ENCODE measurements at places on chromosomes 7 and 10. TPM values are rescaled to one million over a fixed set of nuclear protein-coding genes. Genes with fewer than 3 reads are reported as not detected.

The SPDYE1 gene
- polyA plus RNA-seq, result 3.1 TPM

The PALD1 gene
- 12.7 TPM for polyA plus RNA-seq

DNA sequence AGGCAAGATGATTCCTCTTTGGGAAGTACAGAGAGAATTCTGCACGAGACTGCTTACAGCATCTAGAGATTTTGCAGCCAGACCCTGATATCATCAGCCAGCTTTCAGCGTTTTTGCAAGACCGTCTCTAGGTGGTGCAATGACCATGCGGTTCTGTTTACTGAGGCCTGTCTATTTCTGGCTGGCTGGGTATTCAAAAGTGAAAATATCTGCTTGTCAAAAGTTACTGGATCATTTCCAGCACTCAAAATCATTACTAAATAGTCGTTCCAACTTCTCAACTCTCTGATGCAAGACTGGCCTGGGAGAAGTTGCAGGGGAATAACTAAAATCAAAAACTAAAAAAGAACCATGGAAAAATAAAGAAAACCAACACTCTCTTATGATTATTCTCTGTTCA is 240.1 kb downstream of the ELMO1 start:
- peak; percentile 56 for DNase-seq

DNA sequence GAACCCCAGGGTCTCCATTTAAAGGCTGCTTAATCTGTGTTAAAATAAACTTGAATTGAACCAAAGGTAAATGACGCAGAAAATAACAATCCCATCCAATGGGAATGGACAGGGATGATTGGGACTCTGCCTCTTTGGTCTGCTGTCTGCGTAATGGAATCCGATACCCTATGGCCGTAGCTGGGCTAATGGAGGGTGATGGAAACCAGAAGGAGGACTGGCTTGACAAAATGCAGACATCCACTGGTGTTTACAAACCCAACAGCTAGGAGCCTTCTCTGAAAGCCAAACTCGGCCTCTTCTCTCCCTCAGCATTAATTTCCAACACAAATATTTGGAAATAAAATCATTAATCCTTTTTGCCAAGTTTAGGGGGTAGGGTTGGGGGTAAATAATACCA is 162.2 kb upstream of the CHST15 start:
- DNase-seq, result no peak

DNA sequence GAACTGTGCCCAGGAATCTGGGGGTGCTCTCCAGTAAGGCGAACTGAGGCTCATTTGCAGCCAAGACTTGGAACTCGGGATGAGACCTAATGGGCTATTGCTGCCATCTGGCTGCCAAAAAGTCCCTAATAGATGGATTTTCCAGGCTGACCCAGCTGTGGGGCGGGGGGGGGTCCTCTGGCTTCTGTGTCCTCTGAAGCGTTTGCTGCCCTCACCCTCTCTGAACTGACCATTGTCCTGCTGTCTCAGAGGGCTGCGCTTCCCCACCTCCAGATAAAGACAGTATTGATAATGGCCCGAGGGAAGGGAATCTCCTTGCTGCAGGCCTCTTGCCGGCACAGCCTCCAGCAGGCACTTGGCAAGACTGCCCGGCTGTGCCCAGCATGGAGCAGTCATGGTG is 46.6 kb downstream of the CLEC2L start:
- no peak for DNase-seq

- no peak for DNase-seq
Observed at GRCh38 chr10:31466313-31466712, 147.3 kb downstream of the ZEB1 start.

DNA sequence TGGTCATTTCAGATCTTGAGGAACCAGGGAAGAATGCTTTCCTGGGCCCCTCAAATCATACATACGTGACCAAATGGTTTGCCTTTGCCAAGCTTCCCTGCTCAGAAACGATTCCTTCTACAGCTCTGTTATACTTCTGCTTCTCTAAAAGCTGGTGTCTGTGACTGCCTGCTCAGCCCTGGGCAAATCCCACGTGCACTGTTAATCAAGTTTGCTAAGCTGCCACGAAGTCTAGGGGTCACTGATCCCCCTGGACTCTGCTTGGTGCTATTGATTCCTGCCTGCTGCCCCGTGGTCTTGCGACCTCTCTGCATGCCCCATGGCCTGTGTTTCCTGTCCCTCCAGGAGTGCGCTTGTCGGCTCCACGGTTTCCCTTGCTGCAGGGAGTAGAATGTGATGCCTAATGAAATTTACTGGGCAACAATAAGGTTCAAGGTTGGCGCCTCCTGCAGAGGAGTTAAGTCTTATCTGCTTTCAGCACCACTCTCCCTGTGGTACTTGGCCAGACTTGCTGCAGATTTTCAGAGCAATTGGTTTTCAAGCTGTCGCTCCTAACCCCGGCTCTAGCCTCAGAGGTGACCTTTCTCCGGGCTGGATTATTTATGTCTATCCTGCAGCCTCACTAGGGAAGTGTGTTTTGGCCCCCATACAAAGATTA is 201.6 kb upstream of the FZD8 start:
- peak; percentile 49 for DNase-seq

DNA sequence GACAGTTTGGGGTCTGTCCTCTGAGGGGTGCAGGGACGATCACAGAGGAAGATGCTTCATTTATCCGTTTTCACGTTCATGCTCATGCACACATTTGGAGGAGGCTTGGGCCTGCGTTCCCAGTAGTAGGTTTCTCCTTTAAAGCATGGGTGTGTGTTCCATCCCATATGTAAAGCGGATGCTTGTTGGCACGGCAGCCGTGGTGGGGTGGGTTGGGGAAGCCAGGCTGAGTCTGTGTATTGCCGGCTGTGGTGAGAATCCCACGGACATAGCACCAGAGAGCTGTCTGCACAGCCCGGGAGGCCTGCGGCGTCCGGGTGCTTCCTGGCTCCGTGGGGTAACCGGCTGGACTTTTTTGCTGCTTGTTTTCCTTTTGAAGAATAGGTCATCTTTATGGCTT is 440 bp downstream of the JAKMIP3 start:
- DNase-seq, result no peak

GRCh38 chr7:28169230-28169629 is 11.4 kb downstream of the JAZF1 start:
- DNase-seq, result no peak

DNA sequence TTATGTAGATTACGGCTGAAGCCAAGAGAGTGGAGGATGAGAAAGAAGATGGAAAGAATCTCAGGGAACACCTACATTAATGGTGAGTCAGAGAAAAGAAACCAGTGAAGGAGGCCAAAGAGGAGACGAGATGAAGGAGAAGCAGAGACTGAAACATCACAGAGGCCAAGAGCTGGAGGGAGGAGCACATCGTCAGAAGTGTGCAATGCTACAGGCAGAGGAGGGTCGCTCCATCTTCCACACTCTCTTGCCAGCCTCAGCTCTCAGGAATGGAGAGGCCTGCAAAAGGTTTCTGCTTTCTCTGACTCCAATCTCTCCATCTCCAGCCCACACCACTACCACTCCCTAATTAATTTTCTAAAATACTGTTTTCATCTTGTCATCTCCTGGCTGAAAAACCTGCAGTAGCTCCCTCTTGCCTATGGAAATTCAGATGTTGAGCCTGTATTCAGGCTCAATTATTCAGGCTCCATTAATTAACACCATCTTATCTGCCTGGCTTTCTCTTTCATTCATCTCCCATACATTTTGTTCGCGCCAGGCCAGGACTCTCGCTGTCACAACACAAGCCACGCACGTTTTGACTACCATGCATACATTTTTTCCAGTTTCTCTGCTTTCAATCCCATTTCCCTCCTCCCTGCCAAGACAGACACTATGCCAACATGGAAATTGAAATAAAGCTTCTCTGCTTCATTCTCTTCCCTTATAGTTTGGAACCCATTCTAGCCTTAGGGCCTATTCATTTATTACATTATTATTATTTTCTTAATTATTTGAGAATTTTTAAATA is 165.8 kb downstream of the INHBA start:
- no peak for DNase-seq

DNA sequence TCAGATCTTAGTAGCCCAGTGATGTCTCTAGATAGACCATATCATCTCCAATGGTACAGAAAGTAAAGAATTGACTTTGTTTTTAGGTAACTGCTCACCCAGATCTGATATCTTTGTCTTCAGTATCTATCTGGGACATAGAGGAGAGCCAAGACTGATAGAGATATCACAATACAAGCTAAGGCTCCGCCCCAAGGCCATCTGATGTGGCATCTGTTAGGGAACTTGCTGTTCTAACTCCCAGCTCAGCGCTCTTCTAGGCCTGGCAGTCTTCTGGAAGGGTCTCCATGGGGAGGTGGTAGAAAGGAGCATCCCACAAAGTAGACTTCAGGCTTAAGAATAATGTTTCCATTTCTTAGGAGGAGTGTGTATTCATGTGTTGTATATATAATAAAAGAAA is 88.4 kb upstream of the SAMD8 start:
- no peak for DNase-seq
